ENCODE measurements at places on chromosomes 7 and 10. TPM values are rescaled to one million over a fixed set of nuclear protein-coding genes. Genes with fewer than 3 reads are reported as not detected.
A peak's percentile ranks its signal among the peaks of the same experiment; 100 is the strongest.

The PLAU gene
- total RNA-seq, result 19.5 TPM

DNA sequence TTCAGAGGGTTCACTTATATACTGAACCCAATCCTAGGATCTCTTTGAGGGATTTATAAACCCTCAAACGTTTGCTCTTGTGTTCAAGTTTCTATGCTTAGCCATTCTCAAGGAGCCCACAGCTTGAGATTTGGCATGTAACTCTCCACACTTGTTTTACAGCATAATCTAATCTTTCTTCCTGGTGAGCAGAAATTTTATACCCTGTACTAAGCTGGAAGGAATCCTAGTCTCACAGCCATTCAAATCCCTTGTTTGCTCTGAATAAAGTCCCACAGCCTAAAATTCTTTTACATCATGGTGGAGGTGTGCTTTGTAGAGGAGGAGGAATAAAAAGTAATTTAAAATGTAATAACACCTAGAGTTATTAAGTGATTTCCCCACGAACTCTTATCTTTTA lies 5.3 kb upstream of the AGR2 start:
- H3K4me3 ChIP-seq, result no peak overlapping the region
- DNase-seq, result no peak
- H3K27me3 ChIP-seq, result peaks cover 2% of the 10 kb centered on the region

GRCh38 chr7:50591098-50591479 lies 25.9 kb upstream of the DDC start:
- no peaks in the 10 kb centered on the region for H3K4me1 ChIP-seq
- DNase-seq, result no peak
- H3K27me3 ChIP-seq, result peaks cover 6% of the 10 kb centered on the region
- H3K36me3 ChIP-seq, result peaks cover 57% of the 10 kb centered on the region

- H3K36me3 ChIP-seq, result no peaks in the 10 kb centered on the region
- no peak for DNase-seq
- no peaks in the 10 kb centered on the region for H3K4me1 ChIP-seq
- no peak overlapping the region for H3K27ac ChIP-seq
- H3K27me3 ChIP-seq, result peaks cover 3% of the 10 kb centered on the region
- no peak overlapping the region for H3K4me3 ChIP-seq
These were observed 17.6 kb upstream of the PFKFB3 start for GRCh38 chr10:6185039-6185716.

DNA sequence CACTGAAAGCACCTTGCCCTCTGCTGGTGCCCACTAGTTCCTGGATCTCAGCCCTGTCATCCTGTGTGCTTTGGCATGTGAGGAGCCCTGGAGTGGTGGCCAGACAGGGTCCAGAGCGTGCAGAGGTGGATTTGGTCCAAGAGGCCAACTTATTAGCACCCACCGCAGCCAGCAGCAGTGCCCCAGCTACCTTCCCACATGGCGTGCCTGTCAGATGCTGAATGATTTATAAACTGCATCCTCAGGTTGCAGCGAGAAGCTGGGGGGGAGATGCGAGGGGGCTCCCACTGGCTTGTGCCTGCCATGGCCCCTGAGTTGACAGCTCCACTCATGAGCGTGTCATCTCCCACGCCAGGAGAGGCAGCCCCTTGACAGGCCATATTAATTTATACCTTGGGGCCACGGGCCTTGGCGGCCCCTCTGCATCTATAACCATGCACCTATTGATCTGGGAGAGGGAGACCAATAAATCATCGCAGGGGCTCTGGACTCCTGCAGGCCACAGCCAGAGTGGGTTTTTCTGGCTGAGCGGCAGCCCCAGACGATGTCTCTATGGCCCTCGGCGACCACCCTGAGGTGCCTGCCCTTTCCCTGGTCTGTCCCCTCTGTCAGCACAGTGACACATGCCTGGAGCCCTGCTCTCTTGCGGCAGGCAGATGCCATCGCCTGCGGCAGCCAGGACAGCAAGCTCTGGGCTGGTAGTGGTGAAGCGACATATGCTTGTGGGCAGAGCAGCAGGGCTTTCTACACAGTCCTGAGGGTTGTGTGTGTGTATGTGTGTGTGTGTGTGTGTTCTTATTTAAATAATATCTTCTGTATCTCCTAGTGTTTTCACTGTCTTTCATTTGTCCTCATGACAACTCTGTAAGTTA lies 120.8 kb downstream of the CDH23 start:
- peaks cover 4% of the 10 kb centered on the region for H3K27me3 ChIP-seq
- no peak overlapping the region for H3K27ac ChIP-seq
- H3K36me3 ChIP-seq, result peaks cover 3% of the 10 kb centered on the region

GRCh38 chr10:52063159-52063558 lies 250.9 kb upstream of the DKK1 start:
- peaks cover 3% of the 10 kb centered on the region for H3K27me3 ChIP-seq
- H3K27ac ChIP-seq, result no peak overlapping the region
- no peaks in the 10 kb centered on the region for H3K4me1 ChIP-seq
- H3K36me3 ChIP-seq, result no peaks in the 10 kb centered on the region

- no peaks in the 10 kb centered on the region for H3K36me3 ChIP-seq
- H3K4me1 ChIP-seq, result peaks cover 14% of the 10 kb centered on the region
- no peak overlapping the region for H3K27ac ChIP-seq
- H3K4me3 ChIP-seq, result no peak overlapping the region
- peaks cover 4% of the 10 kb centered on the region for H3K27me3 ChIP-seq
These were observed 86.2 kb downstream of the HIBADH start for GRCh38 chr7:27576360-27576944.

DNA sequence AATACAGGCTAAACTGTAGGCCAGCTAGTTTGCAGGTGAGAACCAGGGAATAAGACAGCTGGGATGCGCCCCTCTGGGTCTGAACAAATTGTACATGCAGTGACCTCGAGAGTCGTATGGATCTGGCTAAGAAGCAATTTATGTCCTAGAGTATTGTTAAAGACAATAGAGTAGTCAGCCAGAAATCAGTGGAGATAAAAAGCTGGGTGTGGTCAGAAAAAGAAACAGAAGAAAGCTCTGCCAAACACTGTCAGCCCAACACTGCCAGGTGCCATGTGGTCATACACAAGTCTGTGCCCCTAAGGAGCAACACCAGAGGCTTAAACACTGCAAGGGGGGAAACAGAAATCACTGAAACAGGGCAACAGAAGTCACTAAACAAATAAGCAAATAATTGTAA lies 62.2 kb downstream of the CNOT4 start:
- H3K36me3 ChIP-seq, result no peaks in the 10 kb centered on the region
- H3K27me3 ChIP-seq, result peaks cover 1% of the 10 kb centered on the region
- peaks cover 7% of the 10 kb centered on the region for H3K4me1 ChIP-seq
- H3K4me3 ChIP-seq, result no peak overlapping the region

DNA sequence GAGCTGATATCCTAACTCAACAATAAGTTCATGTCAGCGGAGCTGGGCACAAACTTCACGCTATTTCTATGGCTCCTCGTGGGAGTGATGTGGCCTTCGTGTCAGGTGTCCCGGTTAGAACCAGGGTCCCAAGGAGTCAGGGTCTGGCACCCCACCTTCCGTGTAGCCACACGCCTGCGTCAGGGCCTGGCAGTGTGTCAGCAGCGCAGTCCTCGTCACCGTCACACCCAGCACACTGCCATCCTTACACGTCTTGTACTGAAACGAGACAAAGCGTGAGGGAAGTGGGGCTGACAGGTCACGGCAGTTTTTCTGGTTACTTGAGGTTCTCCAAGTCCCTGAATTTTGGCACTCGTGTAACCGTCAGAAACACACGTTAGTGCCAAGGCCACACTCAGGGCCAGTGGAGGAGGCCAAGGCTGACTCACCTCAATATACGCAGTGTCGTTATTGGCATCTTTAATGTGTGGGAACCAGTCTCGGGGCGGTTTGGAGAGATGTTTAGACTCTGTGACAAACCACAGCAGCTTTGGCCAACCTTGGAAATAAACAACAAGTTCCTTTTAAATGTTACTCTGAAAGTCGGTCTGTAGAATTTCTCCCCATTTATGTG lies 254.7 kb downstream of the ZMYND11 start:
- peaks cover 22% of the 10 kb centered on the region for H3K36me3 ChIP-seq
- no peak overlapping the region for H3K27ac ChIP-seq
- peaks cover 10% of the 10 kb centered on the region for H3K27me3 ChIP-seq
- peaks cover 13% of the 10 kb centered on the region for H3K4me1 ChIP-seq

GRCh38 chr7:31794851-31795344 lies 107.9 kb downstream of the PPP1R17 start:
- H3K4me3 ChIP-seq, result no peak overlapping the region
- H3K36me3 ChIP-seq, result no peaks in the 10 kb centered on the region
- DNase-seq, result no peak
- no peak overlapping the region for H3K27ac ChIP-seq
- peaks cover 4% of the 10 kb centered on the region for H3K27me3 ChIP-seq

- no peak overlapping the region for H3K4me3 ChIP-seq
- no peaks in the 10 kb centered on the region for H3K36me3 ChIP-seq
- no peak for DNase-seq
These were observed 14.9 kb downstream of the RTKN2 start for GRCh38 chr10:62253704-62254103.

The CAMK2B gene
- 0.23 TPM for total RNA-seq

The ZNF438 gene
- 4.3 TPM for total RNA-seq

- peak overlapping the region; percentile 80 for H3K4me3 ChIP-seq
- peaks cover 4% of the 10 kb centered on the region for H3K36me3 ChIP-seq
- H3K27me3 ChIP-seq, result peaks cover 16% of the 10 kb centered on the region
- DNase-seq, result no peak
These were observed 13.1 kb downstream of the CNPY1 start for GRCh38 chr7:155533120-155533826.

DNA sequence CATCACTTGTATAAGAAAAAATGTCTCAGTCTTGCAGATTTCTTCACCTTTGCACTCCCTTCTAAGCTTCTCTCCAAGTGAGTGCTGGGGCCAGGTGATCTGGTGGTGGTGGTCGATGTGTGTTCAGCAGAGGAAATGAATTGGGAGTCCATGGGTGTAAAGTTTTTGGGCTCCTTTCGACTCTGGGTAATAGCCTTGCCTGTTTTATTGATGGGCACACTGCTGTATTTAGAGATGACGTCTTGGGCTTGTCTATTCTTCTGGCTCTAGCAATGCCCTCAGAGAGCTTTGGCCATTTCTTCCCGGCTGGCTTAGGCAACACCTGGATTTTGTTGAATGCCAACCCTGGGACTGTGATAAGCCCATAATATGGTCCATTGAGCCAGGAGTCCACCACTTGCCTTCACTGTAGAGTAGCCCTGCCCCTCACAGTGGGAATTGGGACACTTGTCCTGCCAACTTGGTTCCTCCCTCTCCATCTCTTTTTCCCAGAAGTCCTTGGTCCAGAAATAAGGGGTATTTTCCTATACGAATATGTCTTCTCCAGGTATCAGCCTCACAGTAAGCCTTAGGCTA lies 11.7 kb downstream of the PNLIP start:
- H3K4me3 ChIP-seq, result no peak overlapping the region
- no peaks in the 10 kb centered on the region for H3K4me1 ChIP-seq
- H3K27me3 ChIP-seq, result no peaks in the 10 kb centered on the region
- DNase-seq, result no peak
- H3K36me3 ChIP-seq, result no peaks in the 10 kb centered on the region

The ZNF804B gene
- not detected for total RNA-seq

- no peaks in the 10 kb centered on the region for H3K36me3 ChIP-seq
- H3K4me3 ChIP-seq, result no peak overlapping the region
- H3K27ac ChIP-seq, result no peak overlapping the region
- no peaks in the 10 kb centered on the region for H3K4me1 ChIP-seq
- no peak for DNase-seq
These were observed 28.5 kb downstream of the DNAJB9 start for GRCh38 chr7:108598153-108598552.

DNA sequence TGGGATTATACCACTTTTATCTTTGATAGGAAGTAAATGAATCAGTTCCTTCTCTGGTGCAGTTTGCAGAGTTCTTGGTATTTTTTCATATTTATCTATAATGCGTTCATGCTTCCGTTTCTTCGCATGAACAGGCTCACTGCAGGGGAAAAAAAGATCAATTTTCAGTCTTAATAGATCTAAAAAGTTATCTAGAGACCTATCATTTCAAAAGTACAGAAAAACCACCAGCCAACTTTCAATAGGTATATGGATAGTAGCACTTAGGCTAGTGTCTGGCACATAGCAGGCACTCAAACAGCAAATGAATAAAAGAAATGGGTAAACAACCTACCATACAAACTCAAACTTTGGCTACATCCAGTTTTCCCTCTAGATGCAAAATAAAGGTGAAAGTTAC lies 5.5 kb downstream of the NOC3L start:
- no peak overlapping the region for H3K4me3 ChIP-seq
- H3K27ac ChIP-seq, result no peak overlapping the region
- H3K36me3 ChIP-seq, result peaks cover 13% of the 10 kb centered on the region
- no peak for DNase-seq
- no peaks in the 10 kb centered on the region for H3K4me1 ChIP-seq

DNA sequence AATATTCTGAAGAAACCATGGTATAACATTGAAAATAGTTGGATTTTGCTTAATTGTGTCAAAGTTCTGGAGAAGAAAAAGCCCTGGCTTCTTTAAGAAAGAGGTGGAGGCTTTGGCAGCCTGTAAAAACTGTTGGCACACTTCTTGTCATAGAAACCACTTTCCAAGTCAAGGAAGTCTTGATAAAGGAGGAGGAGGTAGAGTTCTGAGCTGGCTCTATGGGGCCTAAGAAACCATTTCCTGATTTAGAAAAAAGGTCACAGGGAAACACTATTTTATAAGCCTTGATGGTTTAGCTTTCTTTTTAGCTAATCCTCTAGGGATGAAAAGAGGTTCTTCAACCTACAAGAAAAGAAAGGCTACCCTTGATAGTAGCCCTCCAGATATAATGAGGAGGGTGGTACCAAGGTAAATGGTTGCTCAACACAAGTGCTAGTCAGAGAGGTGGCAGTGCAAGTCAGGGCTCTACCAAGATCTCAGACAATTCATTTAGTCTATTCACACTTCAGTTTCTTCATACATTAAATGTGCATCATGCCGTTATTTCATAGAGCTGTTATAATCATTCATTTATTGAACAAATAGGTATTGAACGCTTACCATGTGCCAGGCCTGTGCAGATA lies 346.9 kb downstream of the RNLS start:
- no peak for DNase-seq
- H3K27ac ChIP-seq, result no peak overlapping the region
- no peak overlapping the region for H3K4me3 ChIP-seq
- H3K4me1 ChIP-seq, result peaks cover 13% of the 10 kb centered on the region
